ENCODE measurements at places on chromosomes 3 and 15.

DNA sequence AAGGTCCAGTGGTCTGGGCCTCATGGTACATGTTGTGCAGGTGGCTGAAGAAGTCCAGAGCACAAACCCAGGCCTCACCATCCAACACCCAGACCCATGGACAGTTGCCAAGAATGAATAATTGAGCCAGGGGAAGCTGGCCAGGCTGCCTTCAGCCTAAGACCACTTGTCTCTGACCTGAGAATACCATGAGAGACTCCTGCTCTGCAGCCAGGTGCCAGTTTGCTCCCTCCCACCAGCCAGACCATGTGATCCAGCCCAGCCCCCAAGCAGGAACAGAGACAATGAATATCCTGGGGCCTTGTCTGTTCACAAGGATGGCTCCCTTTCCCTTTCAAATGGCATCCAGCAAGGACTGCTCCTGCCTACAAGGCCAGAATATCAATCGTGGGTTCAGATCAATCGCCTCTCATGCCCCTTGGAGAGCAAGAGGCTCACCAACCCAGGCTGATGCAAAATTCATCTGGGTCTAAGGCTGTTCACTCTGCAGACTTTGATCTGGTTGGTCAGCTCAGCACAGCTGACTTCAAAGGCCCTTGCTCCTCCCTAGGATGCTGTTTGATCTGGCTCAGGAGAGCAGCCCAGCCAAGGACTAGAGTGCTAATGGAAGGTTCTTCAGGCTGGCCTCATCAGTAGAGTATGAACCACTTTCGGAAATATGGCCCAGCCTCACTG lies 13.4 kb downstream of the TRAIP start:
- no peak for DNase-seq

- no peak for DNase-seq
Observed at GRCh38 chr15:23385886-23386430, 31.4 kb downstream of the GOLGA8S start.

GRCh38 chr3:100086401-100086800 lies 27.9 kb downstream of the FILIP1L start:
- DNase-seq = no peak

GRCh38 chr3:17398959-17399551 lies 343.4 kb downstream of the TBC1D5 start:
- DNase-seq = peak; percentile 0

DNA sequence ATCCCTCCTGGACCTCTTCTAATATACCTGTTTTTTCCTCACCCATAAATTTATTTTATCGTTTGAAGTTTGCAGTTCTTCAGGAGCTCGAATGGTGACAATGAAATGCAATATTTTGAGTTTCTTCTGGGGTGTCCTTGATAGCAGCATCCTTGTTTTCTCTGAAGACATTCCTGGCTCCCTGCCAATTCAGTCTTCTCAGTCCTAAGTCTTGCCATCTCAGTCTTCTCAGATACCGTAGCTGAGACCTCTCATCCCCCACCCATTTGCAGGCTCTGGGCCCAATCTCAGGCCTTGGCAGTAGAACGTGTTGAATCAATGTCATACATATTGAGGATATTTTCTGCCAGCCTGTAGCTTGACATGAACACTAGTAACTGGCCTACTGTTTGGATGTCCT lies 140.9 kb downstream of the NECTIN3 start:
- DNase-seq = no peak

GRCh38 chr3:42336103-42336502 lies 70.1 kb upstream of the CCK start:
- no peak for DNase-seq

GRCh38 chr3:108342837-108343486 lies 46.6 kb downstream of the HHLA2 start:
- no peak for DNase-seq

Measured in GM19239 (cell line).